ENCODE measurements at places on chromosomes 5 and 9.

GRCh38 chr9:123291736-123292135, 23.4 kb upstream of the STRBP start:
- DNase-seq: no peak

DNA sequence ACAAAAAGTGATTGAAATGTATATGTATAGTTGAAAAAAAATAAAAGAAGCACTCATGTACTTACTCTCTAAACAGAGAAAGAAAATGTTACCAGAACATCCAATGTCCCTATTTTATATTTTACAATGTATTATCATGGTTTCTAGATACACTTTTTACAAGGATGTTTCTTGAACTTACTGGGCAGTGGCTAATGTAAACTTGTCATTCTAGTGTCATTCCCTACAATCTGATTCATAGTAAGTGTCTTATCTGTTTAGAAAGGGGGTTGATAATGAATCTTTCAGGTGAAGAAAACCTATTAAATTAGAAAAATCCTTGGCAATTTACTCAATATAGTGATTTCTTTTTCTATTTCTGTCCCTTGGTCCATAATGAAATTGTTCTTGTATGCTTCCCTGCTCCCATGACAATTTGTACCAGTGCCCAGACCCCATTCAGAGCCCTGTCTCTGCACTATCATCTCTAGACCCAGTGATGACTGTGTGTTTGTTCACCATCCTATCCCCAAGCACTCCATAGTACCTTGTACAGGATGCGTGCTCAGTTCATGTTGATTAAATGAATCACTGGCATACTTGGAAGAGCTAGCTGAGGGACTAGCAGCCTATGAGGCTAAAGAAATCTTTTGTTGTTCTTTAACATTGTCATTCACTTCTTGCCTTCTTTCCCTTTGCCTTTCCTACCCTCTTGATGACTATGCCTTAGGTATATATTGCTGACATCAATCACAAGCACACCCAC, 101.2 kb downstream of the HMHB1 start:
- DNase-seq: no peak

GRCh38 chr9:106596984-106597383, 266.0 kb upstream of the ZNF462 start:
- DNase-seq: no peak

- DNase-seq: no peak
Observed at GRCh38 chr9:94821098-94821887, 94.8 kb downstream of the AOPEP start.

GRCh38 chr9:123933440-123934212, 3.7 kb upstream of the DENND1A start:
- no peak for DNase-seq

- DNase-seq: no peak
Observed at GRCh38 chr9:136944212-136944518, 373 bp downstream of the FBXW5 start.

GRCh38 chr5:141806626-141807025, 71.6 kb downstream of the PCDH1 start:
- no peak for DNase-seq

Measured in NCI-H2107 (cell line).